ENCODE measurements at places on chromosomes 2 and 18.

- no peak for DNase-seq
These were observed 472.7 kb downstream of the CMPK2 start for GRCh38 chr2:6392966-6393365.

DNA sequence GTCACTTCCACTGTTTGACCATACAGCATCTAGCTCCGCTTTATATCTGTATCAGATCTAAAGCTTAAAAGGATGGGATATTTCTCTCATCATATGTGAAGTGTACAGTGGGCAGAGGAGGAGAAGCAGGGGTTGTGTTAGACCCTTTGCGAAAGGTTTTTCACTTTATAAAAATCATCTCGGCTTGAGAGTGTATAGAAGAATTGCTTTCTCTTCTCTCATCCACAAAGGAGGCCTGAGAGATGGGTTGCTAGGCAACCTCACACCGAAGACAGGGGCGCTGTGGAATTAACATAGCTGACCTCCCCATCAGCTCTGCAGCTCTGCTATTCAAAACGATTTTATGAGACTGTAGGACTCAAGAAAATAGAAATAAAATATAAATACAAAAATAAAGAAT is 70.2 kb upstream of the GALNT3 start:
- peak; percentile 14 for DNase-seq

DNA sequence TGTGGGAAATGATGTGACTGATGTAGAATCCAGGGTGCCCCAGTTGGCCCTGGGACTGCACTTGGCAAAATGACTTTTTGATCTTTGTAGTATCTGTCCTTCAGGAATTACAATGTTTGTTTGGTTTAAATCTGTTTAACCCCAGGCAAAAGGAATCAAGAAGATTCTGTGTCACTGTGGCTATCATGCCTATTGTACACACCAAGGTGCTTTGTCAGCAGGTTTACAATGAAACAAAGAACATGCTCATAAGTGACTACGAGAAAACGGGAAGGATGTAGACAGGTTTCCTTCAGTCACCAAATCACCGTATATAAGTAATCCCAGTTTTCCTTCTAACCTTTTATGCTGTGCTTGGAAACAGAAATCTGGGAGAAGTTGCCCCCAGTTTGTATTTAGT is 109.5 kb downstream of the RTN4 start:
- DNase-seq, result no peak

DNA sequence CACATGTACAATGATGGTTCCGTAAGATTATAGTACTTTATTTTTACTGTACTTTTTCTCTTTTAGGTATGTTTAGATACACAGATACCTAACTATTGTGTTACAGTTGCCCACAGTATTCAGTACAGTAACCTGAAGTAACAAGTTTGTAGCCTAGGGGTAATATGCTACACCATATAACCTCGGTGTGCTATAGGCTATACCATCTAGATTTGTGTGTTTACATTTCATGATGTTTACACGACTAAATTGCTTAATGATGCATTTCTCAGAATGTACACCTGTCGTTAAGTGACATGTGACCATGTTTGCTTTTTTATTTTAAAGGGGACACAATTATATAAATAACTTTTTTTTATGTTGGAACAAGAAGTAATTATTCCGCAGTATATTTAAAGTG is 34.5 kb downstream of the PIK3C3 start:
- DNase-seq, result no peak

- no peak for DNase-seq
These were observed 235.3 kb downstream of the ZNF407 start for GRCh38 chr18:74832999-74833398.
